NCI-H2081 treated with DMSO at 0.1 percent for 48 hours (cell line): ENCODE measurements at places on chromosomes 3 and 15.

DNA sequence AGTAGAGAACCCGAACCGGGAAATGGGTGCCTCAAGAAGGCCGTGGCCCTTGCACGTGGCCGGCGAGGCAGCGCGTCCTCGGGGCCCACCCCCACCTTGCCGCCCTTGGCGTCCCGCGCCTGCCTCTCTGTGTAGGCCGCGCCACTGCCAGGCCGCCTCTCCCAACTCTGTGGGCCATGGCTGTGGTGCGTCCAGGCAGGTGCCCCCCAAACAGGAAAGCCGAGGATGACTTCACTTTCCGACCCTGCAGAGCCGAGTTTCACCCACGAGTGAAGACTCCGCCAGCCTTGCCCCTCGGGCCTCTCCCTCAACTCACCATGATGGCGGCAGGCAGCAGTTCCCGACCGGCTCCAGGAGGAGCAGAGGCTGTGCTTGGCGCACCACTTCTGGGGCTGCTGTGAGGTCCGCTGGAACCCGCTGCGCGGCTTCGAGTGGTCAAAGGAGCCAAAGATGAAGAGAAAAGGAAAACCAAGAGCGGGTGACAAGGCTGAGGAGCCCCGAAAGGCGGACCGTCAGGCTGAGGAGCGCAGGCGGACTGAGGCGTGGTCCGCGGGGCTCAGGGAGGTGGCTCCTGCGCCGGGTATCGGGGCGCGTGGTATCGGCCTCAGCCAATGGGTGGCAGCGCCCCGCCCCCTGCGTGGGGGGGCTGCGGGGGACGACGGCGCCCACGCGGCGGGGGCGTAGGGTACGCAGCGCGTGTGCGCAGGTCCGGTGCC is at the start of gene DAZL:
TSS of gene DAZL (minus strand) at position 537 of the 716 bp plus-strand sequence. CDS start at position 319, 218 bp downstream.
- no peak for DNase-seq

DNA sequence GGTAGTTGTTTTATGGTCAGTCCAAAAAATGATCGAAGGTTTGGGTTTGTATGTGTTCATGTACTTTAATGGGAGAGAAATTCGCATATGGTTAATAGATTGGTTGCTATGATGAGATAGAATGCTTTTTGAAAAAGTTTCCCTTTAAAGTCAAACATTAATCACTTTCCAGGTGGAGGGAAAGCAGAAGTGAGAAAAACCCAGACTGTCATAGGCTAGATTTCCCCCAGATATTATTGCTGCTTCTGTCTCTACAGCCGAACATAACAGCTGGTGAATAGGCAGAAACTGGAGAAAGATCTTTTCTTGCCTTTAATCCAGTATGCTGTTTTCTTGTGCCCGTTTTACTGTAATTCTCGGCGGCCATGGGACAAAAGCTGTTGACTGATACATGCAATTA is 287.6 kb downstream of the SOX2 start:
- no peak for DNase-seq

DNA sequence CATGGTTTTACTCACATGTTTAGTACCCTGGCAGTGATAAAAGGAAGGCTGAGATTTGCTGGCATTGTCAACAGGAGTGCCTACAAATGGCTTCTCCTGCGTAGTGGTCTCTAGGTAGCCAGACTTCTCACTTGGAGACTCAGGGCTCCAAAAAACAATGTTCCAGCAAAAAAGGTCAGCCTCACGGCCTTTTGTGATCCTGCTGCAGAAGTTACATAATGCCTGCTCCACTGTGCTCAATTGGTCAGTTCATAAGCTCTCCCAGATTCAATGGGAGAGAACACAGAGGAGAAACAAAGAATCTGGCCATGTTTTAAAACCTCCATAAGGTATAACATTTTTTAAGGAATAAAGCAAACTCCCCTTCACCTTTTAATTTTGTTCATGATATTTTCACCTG is 76.1 kb upstream of the CMSS1 start:
- DNase-seq = no peak

DNA sequence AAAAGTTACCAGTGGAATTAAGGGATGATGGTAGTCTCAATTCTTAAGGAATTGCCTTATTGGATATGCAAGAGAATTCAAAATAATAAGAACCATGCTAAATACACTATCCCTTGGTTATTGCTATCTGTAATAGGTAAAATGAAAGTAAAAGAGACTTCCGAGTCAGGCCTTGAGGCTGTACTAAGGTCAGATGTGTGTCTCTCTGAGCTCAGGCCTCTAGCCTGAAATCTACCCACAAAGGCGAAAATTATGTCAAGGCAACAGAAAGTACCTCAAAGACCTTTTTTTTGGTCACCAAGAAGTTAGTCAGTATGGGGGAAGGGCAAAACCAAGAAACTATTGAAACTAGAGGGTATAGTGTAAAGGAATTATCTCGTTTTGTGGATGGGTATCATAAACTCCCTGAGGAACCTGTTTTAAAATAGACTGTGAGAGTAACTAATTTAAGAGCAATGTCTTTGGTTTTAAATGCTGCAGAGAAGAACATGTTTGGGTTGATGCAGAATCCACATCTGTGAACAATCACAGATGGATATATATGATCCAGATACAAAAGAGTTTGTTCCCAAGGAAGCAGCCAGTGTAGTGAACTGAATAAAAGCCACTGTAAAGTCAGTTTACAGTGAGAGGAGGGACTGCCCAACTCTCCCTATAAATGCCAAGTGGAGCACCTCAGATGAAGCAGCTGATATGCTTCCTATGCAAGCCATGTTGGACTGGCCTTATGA is 382.3 kb upstream of the SEMA6D start:
- no peak for DNase-seq

DNA sequence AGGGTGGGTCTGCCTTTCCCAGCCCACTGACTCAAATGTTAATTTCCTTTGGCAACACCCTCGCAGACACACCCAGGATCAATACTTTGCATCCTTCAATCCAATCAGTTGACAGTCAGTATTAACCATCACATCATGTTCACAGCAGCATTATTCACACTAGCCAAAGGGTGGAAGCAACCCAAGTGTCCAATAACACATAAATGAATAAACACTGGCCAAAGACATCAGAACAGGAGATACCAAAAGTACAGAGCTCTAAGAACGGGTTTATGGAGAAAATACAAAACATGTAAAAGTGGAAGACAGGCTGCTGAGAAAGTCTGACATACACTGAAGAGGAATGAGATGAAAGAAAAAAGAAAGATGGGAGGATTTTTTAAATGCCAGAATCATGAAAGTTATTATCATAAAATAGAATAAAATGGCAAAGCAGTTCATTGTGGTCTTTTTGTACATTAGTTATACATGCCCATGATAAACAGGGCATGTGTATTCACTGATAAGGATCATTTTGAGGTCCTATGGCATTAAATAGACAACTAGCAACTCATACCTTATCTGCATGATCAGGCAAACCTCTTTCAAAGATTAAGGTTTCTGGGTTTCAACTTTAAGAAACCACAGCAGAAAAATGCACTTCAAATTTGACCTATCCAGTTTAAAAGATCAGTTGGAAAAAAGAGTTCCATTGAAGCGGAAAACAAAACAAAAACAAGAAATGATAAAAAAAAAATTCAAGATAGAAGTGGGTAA is 22.9 kb downstream of the DNAAF4 start:
- no peak for DNase-seq

GRCh38 chr15:74136814-74137536 is 6.6 kb downstream of the ISLR2 start:
- DNase-seq = no peak

- DNase-seq = no peak
Measured at GRCh38 chr3:53089511-53089910, 40.7 kb downstream of the RFT1 start.

- no peak for DNase-seq
Measured at GRCh38 chr15:62740141-62741004, 302.2 kb upstream of the TPM1 start.

GRCh38 chr3:4580346-4581123 is 87.4 kb downstream of the ITPR1 start:
- DNase-seq = no peak

- DNase-seq = no peak
Measured at GRCh38 chr3:63967675-63968611, 55.4 kb downstream of the PSMD6 start.

- no peak for DNase-seq
Measured at GRCh38 chr15:55740359-55740878, 2.5 kb downstream of the PRTG start.

DNA sequence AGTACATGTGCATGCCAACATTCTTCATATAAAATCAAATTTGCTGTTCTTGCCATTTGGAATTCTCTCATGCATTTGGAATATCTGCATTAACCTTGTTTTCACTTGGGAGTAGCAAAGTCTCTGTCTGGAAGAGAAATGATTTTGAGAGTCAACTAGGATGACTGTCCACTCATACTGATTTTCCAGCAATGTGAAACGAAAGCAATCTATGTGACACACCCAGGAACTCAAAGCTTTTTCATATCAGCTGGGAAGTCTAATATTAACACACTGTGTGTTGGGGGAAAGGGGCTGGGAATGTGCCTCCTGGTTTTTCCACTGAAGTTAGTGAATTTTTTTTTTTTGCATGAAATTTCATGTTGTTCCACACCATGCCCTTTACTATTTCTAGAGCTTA is 124.9 kb downstream of the DUT start:
- no peak for DNase-seq

DNA sequence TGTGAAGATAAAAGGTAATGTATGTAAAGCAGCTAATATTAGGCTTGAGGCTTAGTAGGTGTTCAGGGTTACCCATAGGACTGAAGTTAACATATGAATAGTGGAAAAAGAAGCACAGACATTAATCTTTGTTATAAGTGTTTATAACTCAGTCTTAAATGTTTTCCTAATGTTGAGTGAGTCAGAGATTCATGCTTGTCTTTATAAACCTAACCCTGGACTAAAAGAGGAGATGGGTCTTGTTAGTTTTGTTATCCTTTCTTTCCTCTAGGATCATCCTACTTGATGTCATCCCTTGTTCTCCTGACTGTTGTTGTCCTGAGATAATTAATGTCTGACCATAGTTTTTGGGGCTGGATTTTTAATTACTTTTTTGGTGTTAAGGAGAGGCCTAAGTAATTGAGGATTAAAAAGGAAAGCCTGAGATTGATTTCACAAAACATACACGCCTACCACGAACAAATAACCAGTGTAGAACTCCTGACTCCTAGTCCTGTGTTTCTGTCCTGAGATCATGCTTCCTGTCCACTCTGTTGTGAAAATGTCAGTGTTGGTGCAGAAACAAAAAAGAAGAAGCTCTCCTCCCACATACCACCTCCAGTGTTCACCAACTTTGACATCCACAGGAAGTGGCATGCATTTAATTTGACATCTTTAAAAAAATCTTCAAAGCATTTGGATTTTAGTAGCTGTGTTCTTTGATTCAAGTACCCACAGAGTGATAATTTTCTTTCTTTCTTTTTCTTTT is 8.4 kb downstream of the MITF start:
- no peak for DNase-seq

DNA sequence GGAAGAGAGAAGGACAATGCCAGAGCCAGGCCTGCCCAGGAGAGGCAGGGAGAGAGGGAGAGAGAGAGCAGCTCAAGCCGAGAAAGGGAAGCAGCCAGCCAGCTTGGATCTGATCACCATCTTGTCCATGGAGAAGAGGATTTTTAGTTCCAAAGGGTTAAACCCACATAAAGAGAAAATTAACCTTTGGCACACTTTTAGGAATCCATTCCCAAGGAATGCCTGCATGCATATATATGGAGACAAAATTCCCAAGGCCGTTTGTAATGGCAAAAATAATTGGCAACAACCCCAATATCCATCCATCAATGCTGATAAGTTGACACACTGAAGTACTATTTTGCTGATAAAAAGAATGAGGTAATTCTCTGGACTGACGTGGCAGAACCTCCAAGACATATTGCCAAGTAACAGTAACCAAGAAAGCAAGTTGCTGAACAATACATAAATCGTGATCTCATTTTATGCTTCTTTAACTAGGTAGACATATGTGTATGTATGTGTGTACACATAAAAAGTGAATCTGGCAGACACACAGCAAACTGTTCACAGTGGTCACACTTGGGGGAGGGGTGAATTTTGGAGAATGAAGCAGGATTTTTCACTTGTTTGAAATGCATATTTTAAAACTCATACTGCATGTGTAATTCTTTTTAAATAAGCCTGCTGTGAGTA is 7.5 kb upstream of the STRA6 start:
- no peak for DNase-seq

GRCh38 chr15:37446921-37447320 is 346.6 kb upstream of the MEIS2 start:
- DNase-seq = no peak

DNA sequence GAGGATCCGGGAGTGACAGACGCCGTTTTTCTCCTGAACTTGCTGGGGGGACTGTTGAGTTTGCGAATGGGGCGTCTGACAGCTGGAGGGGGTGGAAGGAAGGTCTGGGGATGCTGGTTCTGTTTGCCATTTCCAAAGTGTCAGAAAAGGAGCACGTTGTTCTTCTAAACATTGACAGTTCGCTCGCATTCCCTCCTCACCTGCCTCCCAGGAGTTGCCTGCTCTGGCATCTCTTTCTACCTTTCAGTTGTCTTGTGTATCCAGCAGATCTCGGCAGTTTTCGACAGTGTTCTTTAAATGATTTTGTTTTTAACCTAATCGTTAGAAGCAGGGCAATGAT is 829 bp downstream of the SELENOT start:
- DNase-seq = no peak

GRCh38 chr3:31945738-31946052 is 35.4 kb downstream of the OSBPL10 start:
- DNase-seq = no peak

- no peak for DNase-seq
Measured at GRCh38 chr15:73946046-73946721, 19.9 kb downstream of the LOXL1 start.

DNA sequence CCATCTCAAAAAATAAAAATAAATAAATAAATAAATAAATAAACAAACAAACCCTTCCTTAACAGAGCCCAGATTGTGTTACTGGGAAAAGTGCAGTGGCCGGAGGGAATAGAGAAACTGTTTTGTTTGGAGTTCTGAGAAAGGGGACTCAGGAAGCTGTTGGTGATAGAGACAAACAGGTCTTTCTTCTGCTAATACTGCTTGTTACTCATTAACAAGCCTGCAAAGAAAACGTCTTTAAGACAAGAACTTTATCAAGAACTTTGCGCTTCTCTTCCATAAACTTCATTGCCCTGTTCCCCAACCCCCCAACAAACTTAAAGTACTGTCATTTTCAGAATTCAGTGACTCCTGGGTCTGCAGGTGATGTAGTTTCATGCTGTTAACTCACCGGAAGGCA is 68.8 kb upstream of the GSK3B start:
- DNase-seq = no peak

- DNase-seq = no peak
Measured at GRCh38 chr15:89628301-89628700, 27.0 kb downstream of the KIF7 start.
